Aortic smooth muscle cell (primary cell): ENCODE measurements at places on chromosomes 1 and 21. TPM values are rescaled to one million over a fixed set of nuclear protein-coding genes. Genes with fewer than 3 reads are reported as not detected.

BCL10 gene
- 20.1 and 21.7 TPM in 2 replicates for total RNA-seq

KRTAP12-2 gene
- total RNA-seq = not detected in 2 replicates

COQ8A gene
- total RNA-seq = 7.2 and 8.1 TPM in 2 replicates

CLCA1 gene
- not detected in 2 replicates for total RNA-seq

SPRR2G gene
- total RNA-seq = not detected in 2 replicates

ACBD6 gene
- total RNA-seq = 61.1 and 62.9 TPM in 2 replicates

MCOLN2 gene
- total RNA-seq = 2.6 and 4.6 TPM in 2 replicates

CD164L2 gene
- total RNA-seq = not detected in 2 replicates

PEAR1 gene
- total RNA-seq = 7.8 and 15.9 TPM in 2 replicates

ZNF670 gene
- total RNA-seq = 1.2 and 1.7 TPM in 2 replicates

SZRD1 gene
- total RNA-seq = 26.0 and 37.0 TPM in 2 replicates

ETNK2 gene
- 0.37 and 0.53 TPM in 2 replicates for total RNA-seq

ITGB2 gene
- total RNA-seq = 0.06 and 0.13 TPM in 2 replicates

FAM72C gene
- 0.44 and 1.5 TPM in 2 replicates for total RNA-seq

BTBD8 gene
- 3.7 and 4.0 TPM in 2 replicates for total RNA-seq
